Cardiac septum (tissue), 1 donor: ENCODE measurements at places on chromosomes 5 and 9. TPM values are rescaled to one million over a fixed set of nuclear protein-coding genes. Genes with fewer than 3 reads are reported as not detected.

- DNase-seq, result no peak
Observed at GRCh38 chr9:107397076-107398044, 92.2 kb downstream of the KLF4 start.

DNA sequence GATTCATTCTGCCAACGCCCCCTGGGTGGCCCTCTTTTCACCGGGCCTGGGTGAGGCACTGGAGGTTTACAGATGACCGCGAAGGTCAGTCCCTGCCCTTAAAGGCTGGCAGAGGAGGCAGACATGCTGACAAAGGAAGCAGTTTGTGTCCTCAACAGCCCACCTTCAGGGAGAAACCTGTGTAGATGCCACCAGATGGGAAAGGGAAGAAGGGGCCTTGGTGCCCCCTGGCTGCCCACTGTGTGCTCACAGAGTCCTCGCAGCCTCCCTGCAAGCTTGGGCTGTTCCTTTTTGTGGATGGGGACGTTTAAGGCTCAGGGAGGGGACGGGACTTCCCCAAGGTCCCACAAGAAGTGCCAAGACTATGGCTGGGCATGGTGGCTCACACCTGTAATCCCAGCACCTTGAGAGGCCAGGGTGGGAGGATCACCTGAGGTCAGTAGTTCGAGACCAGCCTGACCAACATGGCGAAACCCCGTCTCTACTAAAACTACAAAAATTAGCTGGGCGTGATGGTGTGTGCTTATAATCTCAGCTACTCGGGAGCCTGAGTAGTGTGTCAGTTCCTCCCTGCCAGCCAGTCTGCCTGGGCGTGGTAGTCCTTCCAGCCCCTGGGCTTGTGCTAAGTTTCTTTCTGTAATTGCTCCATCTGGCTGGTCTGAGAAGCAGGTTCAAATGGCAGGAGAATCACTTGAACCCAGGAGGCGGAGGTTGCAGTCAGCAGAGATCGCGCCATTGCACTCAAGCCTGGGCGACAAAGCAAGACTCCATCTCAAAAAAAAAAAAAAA, 36.2 kb downstream of the NEK6 start:
- DNase-seq, result no peak

The DENND4C gene
- 21.4 TPM for total RNA-seq

The IFNA2 gene
- total RNA-seq, result not detected

The CPLANE1 gene
- 9.9 TPM for total RNA-seq

GRCh38 chr5:9156282-9156681, 389.6 kb downstream of the SEMA5A start:
- DNase-seq, result no peak

The CD14 gene
- 29.6 TPM for total RNA-seq

DNA sequence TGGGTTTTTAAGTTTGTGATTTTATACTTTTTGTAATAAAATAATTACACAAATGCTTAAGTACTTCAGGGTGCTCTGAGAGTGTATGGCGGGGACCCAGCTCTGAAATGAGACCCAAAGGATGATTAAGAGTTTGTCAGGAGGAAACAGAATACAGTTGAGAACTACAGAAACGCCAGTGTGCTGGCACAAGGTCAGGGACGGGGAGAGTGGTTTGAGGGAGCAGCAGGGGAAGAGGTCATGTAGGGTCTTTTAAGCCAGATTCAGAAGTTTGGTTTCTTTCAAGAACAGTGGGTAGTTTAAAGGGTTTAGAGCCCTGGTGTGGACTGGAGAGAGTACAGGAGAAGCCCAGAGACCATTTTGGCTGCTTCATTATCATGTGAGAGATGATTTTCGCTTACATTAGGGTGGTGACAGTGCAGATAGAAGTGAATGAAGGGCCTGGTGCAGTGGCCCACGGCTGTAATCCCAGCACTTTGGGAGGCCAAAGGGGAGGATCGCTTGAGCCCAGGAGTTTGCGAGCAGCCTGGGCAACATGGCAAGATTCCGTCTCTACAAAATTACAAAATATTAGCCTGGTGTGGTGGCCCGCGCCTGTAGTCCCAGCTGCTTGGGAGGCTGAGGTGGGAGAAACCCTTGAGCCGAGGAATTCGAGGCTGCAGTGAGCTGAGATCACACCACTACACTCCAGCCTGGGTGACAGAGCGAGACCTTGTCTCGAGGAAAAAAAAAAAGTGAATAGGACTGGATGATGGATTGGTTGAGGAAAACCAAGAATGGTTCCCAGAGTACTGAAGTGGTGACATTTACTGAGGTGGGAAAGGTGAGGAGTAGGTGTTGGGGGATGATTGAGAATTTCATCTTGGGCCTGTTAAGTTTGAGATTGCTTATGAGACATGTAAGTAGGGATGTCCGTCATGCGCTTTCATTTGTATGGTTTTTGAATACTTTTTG, 1.4 kb upstream of the ETF1 start:
- DNase-seq, result no peak

DNA sequence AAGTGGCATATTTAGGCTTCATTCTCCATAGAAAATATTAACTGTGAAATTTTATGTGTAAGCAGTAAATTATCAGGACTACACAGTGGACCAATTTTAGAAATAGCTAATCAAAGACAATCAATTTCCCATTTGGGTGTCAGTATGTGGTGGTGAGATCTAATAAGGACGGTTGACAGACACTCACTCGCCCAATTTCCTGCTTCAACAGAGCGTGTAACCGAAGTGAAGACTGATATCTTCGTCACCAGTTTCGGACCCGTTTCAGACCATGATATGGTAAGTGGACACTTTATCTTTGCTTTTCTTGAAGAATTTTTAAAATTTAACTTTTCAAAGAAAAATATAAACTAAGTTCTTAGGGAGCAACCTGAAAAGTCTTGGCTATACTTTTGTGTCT, 17.6 kb downstream of the GABRA1 start:
- DNase-seq, result no peak

DNA sequence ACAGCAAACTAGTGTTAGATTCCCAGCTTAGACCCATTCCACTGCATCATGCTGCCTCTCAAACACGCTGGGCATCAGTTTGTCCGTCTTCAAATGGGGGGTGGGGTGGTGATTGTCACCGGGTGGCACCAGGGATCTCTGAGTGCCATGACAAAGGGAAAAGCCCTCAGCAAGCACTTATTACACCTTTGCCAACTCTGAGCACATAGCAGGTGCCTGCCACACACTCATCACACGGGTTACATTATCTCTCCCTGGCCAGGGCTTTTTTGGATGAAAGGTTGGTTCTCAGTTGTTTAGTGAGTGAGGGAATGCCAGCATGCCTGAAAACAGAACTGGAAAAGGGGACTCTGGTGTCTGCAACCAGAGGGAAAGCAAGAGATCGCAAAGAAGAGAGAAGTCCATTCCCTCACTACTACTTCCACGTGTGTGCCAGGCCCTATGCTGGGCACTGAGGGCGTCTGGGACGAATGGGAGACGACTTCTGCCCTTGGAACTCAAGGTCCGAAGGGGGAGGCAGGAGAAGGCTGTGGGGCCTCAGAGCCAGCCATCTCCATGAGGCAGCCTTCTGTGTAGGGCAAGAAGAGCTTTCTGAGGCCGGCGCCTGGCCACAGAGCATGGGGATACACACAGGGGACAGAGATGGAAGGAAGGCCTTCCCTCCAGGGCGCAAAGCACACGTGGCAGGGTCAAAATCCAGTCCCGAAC, 48.9 kb downstream of the PAX5 start:
- no peak for DNase-seq

DNA sequence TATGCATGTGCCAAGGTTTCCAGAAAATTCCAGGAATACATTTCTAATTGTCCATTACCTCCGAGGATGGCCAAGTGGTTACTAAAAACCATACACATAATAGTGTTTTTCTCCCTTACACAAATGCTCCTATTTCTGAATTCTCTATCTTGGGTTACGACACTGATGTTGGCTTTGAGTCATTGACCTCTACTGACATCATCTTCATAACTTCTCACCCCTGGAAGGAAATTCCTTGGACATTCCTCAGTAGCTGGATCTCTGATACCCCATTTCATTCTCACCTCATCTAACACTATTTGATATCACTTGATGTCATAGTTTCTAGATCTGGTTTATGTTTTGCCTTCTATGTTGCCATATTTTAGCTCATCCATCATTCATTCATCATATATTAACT, 287.2 kb downstream of the CTNND2 start:
- DNase-seq, result no peak

GRCh38 chr9:72590824-72591223, 69.4 kb downstream of the TMC1 start:
- DNase-seq, result no peak

GRCh38 chr9:38301376-38302106, 91.0 kb upstream of the ALDH1B1 start:
- no peak for DNase-seq

DNA sequence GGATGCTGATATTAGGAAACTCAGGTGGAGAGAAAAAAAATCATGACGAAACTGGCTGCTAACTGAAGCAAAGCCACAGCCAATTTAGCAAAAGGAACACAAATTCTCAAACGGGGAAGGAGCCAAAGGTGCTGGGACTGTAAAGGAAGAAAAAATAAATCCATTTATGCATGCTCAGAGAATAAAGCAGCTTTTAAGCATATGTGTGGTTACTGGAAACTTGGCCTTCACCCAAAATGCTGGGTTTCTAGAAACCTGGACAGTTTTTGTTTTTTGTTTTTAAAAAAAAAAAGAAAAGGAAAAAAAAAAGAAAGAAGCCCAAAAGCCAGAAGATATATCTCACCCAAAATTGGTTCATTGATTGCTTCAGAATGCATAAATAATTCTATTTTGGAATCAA, 8.0 kb downstream of the WHRN start:
- DNase-seq, result no peak

DNA sequence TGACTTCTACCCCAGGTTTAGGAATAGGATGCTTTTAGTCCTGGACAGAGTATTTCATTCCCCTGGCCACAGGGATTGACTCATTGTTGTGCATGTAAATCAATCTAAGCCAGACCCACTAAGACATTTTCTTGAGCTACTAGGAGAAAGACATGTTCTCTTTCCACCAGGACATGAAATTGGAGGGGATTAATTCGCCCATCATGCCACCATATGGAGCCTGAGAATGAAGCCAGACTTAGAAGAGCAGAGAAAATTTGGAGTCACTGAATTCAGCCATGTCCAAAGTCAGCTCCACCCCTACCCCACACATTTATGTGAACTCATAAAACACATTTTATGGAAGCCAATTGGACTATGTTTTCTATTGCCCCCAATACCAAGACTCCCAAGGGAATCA, 322.5 kb downstream of the NFIB start:
- no peak for DNase-seq

The IL5 gene
- not detected for total RNA-seq

The BICD2 gene
- total RNA-seq, result 39.5 TPM

- peak; percentile 83 for DNase-seq
Observed at GRCh38 chr5:160312134-160312959, at the start of gene CCNJL. Gene CCNJL (minus strand): TSS chr5:160312564. CDS start chr5:160311923, 641 bp downstream.

The SIT1 gene
- total RNA-seq, result not detected
